ENCODE measurements at places on chromosomes 5 and 9.
A peak's percentile ranks its signal among the peaks of the same experiment; 100 is the strongest.

DNA sequence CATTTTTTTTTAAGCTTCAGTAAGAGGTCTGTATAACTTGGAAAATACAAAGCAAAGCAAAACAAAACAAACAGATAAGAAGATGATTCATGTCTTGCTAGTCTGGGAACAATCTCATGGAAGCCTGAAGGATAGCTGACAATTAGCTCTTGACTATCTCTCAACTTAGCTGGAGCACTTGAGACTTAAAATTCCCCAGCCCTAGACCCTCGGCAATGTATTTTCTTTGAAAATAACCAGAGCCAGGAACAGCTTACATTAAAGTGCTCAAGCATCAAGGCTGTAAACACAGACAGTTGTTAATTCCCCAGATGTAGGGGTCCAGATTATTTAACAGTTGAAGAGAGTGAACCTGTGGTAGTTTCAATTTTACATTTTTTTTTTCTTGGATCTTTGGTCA is 82.9 kb downstream of the TMEM252 start:
- no peak for DNase-seq
- peaks cover 16% of the 10 kb centered on the region for H3K4me1 ChIP-seq
- H3K27me3 ChIP-seq = no peaks in the 10 kb centered on the region
- H3K27ac ChIP-seq = peak overlapping the region; percentile 14

- peak overlapping the region; percentile 25 for H3K27ac ChIP-seq
- no peak for DNase-seq
- H3K4me1 ChIP-seq = no peaks in the 10 kb centered on the region
- H3K27me3 ChIP-seq = no peaks in the 10 kb centered on the region
- no peak overlapping the region for H3K4me3 ChIP-seq
Measured at GRCh38 chr5:100889896-100890295, 13.2 kb downstream of the ST8SIA4 start.

DNA sequence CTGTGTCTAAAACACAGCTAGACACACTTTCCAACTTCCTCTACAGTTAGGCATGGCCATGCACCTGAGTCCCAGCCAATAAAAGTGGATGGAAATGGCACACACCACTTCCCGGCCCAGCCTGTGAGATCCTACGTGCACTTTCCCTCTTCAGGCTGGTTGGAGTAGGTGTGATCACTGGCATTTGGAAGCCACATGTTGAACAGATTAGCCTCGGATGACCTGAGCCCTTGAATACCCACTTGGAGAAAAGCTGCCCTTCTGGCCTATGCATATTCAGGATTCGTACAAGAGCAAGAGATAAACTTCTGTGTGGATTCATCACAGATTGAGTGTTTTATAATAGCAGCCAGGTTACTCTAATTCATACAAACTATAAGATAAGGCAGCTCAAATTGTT is 359.0 kb upstream of the SLC30A5 start:
- no peaks in the 10 kb centered on the region for H3K27me3 ChIP-seq
- no peaks in the 10 kb centered on the region for H3K4me1 ChIP-seq
- no peaks in the 10 kb centered on the region for H3K36me3 ChIP-seq
- no peak for DNase-seq
- no peak overlapping the region for H3K27ac ChIP-seq

- peaks cover 4% of the 10 kb centered on the region for H3K4me1 ChIP-seq
- peak; percentile 34 for DNase-seq
- peak overlapping the region; percentile 75 for H3K27ac ChIP-seq
- no peaks in the 10 kb centered on the region for H3K36me3 ChIP-seq
Measured at GRCh38 chr5:73030995-73031394, 75.2 kb downstream of the FCHO2 start.

DNA sequence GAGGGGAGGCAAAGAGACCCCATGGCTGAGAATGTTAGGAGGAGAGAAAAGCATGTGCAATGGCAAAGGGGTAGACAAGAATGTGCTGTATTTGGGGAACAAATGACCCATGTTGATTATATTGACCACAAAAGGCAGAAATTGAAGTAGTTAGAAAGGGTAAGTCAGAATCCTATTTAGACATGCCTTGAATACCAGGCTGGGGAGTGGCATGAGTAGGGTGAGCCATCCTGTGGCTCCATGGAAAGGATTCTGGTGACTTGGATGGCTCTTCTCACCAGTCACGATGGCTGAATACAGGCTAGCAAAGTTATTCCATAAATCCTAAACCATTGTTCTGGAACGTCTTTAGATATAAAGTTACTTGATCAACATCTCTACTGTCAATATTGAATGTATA is 73.4 kb upstream of the MEF2C start:
- no peak for DNase-seq
- no peak overlapping the region for H3K27ac ChIP-seq
- H3K36me3 ChIP-seq = no peaks in the 10 kb centered on the region
- no peaks in the 10 kb centered on the region for H3K4me1 ChIP-seq
- H3K4me3 ChIP-seq = no peak overlapping the region

DNA sequence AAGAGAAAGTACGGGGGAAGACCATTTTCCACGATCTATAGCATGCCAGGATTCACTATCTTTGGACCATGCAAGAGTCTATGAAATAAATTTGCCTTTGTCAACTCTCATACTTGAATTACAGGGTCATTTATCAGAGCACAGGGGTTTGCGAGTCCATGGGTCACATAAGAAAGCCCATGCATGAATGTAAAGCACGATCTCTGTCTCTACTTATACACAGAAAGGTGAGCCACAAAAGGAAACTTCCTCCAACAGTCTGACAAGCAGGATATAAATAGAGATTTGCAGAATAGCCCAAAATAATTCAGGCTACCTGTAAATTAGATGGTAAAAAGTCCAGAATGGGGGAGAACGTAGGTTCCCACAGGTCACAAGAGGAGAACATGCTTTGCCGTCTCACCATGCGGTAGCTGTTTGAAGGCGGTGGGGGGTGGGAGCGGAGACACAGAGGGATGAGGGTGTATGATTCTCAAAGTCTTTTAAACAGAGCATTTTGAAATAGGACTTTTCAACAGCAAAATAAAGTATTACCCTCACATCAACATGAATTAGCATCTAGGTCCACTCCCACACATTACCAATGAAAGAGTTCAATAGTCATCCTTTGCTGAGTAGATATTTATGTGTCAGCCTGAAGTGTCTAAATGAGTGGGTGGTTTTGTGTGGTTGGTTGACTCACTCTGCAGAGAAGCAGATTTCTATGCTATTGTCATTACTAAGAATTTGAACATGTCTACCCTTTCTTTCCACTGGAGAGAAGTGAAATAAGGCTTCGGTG is 279.7 kb downstream of the EBF1 start:
- H3K27ac ChIP-seq = no peak overlapping the region
- no peaks in the 10 kb centered on the region for H3K4me1 ChIP-seq
- no peaks in the 10 kb centered on the region for H3K27me3 ChIP-seq
- no peak overlapping the region for H3K4me3 ChIP-seq
- DNase-seq = no peak
- no peaks in the 10 kb centered on the region for H3K36me3 ChIP-seq

- no peaks in the 10 kb centered on the region for H3K36me3 ChIP-seq
- no peaks in the 10 kb centered on the region for H3K4me1 ChIP-seq
- no peaks in the 10 kb centered on the region for H3K27me3 ChIP-seq
- DNase-seq = no peak
- no peak overlapping the region for H3K4me3 ChIP-seq
Measured at GRCh38 chr5:67827541-67827940, 388.0 kb upstream of the PIK3R1 start.

DNA sequence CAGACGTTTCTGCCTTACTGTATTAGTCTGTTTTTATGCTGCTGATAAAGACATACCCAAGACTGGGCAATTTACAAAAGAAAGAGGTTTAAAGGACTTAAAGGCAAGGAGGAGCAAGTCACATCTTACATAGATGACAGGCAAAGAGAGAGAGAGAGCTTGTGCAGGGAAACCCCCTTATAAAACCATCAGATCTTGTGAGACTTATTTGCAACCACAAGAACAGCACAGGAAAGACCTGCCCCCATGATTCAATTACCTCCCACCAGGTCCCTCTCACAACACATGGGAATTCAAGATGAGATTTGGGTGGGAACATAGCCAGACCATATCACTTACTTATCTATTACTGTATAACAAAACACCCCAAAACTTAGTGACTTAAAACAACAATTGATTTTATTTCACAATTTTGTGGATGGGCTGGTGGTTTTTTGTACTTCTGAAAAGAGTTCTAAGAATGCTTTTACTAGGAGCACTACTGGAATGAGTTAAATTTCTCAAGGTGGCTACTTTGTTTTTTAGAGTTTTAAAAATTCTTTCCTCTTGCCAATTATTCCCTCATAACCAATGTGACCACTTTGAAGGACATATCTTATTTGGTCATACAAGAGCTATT is 10.3 kb downstream of the RUSC2 start:
- no peak overlapping the region for H3K4me3 ChIP-seq
- no peak overlapping the region for H3K27ac ChIP-seq
- no peak for DNase-seq
- H3K36me3 ChIP-seq = no peaks in the 10 kb centered on the region
- H3K27me3 ChIP-seq = no peaks in the 10 kb centered on the region

- H3K27ac ChIP-seq = no peak overlapping the region
- H3K4me1 ChIP-seq = peaks cover 10% of the 10 kb centered on the region
- no peak overlapping the region for H3K4me3 ChIP-seq
- DNase-seq = no peak
- H3K36me3 ChIP-seq = no peaks in the 10 kb centered on the region
Measured at GRCh38 chr9:81113453-81114124, 575.8 kb downstream of the TLE1 start.

DNA sequence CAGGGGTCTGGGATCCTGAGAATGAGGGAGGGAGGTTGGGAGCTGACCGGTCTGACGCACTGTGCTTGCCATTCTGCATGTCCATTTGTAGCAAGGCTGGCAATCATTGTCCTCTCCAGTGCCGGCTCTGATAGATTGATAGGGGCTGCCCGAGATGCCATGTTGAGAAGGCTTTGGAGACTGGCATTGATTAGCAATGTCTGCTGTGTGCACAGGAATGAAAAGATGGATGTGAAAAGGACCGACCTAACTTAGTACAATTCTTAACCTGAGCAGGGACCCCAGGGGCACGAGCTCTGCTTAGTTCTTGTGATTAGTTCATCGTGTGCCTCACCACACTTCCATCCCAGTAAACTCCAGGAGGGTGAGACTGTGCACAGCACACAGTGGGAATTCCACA is 17.0 kb downstream of the NEK6 start:
- H3K27ac ChIP-seq = no peak overlapping the region
- H3K36me3 ChIP-seq = no peaks in the 10 kb centered on the region
- H3K27me3 ChIP-seq = no peaks in the 10 kb centered on the region
- DNase-seq = no peak

GRCh38 chr9:105355781-105356180 is 92.1 kb upstream of the FSD1L start:
- DNase-seq = no peak
- no peaks in the 10 kb centered on the region for H3K36me3 ChIP-seq
- no peak overlapping the region for H3K4me3 ChIP-seq
- no peaks in the 10 kb centered on the region for H3K4me1 ChIP-seq
- H3K27me3 ChIP-seq = no peaks in the 10 kb centered on the region

DNA sequence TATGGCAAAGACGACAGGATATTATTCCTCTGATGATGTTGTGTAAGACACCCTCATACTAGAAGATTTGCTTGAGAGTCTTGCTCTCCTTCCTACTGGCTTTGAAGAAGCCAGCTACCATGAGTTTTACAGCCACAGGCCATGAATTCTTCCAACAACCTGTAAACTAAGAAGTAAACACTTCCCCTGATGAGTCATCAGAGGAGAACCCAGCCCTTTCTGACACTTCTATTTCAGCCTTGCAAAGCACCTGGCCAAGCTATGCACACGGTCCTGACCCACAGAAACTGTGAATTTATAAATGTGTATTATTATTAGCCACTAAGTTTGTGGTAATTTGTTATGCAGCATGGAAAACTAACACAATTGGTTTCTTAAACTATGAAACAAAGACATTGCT is 288.8 kb upstream of the ADAMTSL1 start:
- H3K27me3 ChIP-seq = no peaks in the 10 kb centered on the region
- no peaks in the 10 kb centered on the region for H3K36me3 ChIP-seq
- H3K27ac ChIP-seq = peak overlapping the region; percentile 82
- DNase-seq = peak; percentile 60
- no peak overlapping the region for H3K4me3 ChIP-seq
- peaks cover 29% of the 10 kb centered on the region for H3K4me1 ChIP-seq

GRCh38 chr5:171667341-171668096 is 118.1 kb upstream of the SMIM23 start:
- no peaks in the 10 kb centered on the region for H3K36me3 ChIP-seq
- H3K4me3 ChIP-seq = no peak overlapping the region
- H3K27ac ChIP-seq = peak overlapping the region; percentile 20
- peaks cover 3% of the 10 kb centered on the region for H3K4me1 ChIP-seq
- peaks cover 6% of the 10 kb centered on the region for H3K27me3 ChIP-seq

GRCh38 chr5:140004174-140004573 is 38.9 kb downstream of the NRG2 start:
- H3K36me3 ChIP-seq = no peaks in the 10 kb centered on the region
- H3K27me3 ChIP-seq = peaks cover 51% of the 10 kb centered on the region
- no peak overlapping the region for H3K27ac ChIP-seq
- H3K4me1 ChIP-seq = no peaks in the 10 kb centered on the region
- no peak overlapping the region for H3K4me3 ChIP-seq
- no peak for DNase-seq

- no peak overlapping the region for H3K4me3 ChIP-seq
- no peaks in the 10 kb centered on the region for H3K36me3 ChIP-seq
- no peaks in the 10 kb centered on the region for H3K27me3 ChIP-seq
Measured at GRCh38 chr5:136957428-136957827, 541.7 kb downstream of the SPOCK1 start.

DNA sequence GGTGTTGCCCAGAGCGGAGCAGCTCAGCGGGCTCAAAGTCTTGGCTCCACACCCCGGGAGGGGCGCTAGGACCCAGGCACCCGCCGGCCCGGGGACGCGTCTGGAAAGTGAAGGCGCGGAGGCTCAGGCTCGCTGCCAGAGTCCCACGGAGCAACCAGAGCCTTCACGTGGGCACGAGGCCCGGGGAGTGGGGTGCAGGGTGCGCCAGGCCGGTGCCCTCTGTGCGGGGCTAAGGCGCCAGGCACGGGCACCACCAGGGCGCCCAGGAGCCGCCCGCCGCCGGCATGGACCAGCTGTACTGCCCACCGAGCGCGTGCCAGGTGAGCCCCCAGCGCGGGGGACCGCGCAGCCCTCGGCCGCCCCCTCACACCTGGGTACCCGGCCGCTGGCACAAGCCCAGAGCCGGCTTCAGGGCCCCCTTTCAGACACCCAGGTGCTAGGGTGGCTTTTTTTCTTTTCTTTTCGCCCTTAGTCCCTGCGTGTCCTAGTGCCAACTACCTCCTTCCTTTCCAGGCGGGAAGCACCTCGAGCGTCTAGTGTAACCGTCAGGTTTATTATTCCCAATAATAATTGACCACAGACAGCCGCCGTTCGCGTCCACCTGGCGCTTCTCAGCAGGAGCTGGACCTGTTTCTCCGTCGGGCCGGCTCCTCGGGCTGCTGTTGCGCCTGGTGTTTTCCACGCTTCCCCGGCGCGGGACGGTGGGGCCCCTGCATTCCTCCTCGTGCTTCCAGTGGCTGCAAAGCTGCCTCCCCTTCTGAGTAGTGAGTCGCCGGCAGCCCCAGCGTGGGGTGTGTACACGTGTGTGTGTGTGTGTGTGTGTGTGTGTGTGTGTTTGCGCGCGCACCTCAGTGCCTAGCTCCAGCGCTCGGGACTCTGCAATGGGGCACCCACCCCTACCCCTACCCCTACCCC is 30.1 kb upstream of the PDE8B start:
- peaks cover 25% of the 10 kb centered on the region for H3K27me3 ChIP-seq
- H3K4me3 ChIP-seq = peak overlapping the region; percentile 48
- H3K27ac ChIP-seq = no peak overlapping the region
- no peaks in the 10 kb centered on the region for H3K36me3 ChIP-seq

All from hepatocyte (in vitro differentiated cells).